ENCODE measurements at places on chromosomes 12 and 14. TPM values are rescaled to one million over a fixed set of nuclear protein-coding genes. Genes with fewer than 3 reads are reported as not detected.

PIANP gene
- not detected for polyA plus RNA-seq

ZBTB39 gene
- not detected for polyA plus RNA-seq

DNA sequence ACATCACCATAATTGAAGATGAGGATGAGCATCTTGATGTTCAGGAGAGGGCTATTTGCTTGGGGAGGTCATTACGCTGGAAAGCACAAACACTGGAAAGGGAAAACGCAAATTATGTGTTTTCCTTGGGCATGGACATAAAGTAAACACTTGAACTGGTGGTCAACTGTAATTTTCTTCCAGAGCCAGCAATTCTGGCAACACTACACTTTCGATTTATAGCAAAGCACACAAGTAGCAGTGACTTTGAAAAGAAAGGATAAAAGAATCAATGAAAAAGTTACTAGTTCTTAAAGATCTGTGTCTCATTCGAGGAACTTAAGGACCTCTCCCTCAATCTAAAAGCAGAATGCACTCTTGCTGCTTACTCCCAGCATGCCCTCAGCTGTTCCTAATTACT is 2.2 kb downstream of the CLEC14A start:
- no peak overlapping the region for H3K27ac ChIP-seq
- no peak overlapping the region for H3K4me3 ChIP-seq
- DNase-seq = no peak
- peaks cover 10% of the 10 kb centered on the region for H3K4me1 ChIP-seq
- peaks cover 11% of the 10 kb centered on the region for H3K27me3 ChIP-seq

PYGL gene
- polyA plus RNA-seq = not detected

DNA sequence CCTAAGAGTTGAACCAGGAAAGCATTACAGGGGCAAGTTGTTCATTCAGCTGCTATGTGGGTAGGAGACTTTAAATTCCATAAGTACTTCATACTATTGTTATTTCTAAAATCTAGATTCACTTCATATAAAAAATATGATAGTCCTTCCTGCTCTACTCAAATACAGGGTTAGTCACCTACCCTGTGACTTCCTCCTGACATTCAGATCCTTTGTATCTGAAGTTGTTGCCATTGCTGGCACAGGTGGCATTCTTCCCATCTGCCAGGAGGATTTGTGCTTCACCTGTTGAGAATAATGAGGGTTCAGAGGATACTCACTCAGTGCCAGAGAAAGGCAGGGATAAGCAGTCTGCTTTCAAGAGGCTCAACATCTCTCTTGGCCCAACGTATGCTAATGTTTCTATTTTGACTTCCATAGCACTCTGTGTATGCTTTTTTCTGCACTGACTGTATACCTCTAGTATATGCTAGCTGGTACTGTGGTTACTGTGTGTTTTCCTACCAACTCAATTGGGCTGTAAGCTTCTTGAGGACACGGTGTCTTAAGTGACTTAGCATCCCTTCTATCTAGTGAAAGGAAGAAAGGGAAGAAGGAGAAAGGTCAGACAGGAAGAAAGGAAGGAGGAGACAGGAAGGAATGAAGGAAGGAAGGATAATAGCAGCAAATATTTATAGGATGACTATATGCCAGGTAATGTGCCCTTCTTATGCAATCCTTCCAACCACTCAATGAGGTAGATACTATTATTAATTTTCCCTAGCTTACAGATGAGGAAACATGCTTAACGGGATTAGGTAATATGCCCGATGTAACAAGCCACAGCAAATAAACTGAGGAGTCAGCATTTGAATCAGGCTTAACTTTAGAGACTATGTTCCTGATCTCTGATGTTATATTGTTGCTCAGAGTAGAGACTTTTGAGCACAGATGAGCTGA is 38.5 kb upstream of the FGF6 start:
- H3K27ac ChIP-seq = no peak overlapping the region
- DNase-seq = no peak
- peaks cover 2% of the 10 kb centered on the region for H3K27me3 ChIP-seq
- H3K4me1 ChIP-seq = no peaks in the 10 kb centered on the region
- no peak overlapping the region for H3K4me3 ChIP-seq
- H3K36me3 ChIP-seq = peaks cover 6% of the 10 kb centered on the region

DNA sequence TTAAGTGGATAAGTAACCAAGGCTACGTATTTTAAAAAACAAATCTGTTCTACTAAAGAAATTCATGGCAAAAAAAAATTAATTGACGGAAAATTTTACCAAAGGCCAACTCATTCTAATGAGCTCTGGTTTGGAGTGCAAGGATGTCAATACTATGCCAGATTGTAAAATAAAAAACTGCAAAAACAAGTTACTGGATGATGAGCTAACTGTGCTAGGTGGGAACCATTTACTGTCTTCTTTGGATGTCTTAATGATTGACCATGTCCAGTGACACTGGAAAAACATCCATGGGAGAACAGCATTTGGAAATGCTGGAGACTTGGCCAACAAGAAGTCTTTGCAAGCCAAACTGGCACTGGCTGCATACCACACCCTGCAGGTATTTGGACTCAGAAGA is 41.6 kb downstream of the KITLG start:
- H3K4me1 ChIP-seq = no peaks in the 10 kb centered on the region
- no peaks in the 10 kb centered on the region for H3K27me3 ChIP-seq
- H3K4me3 ChIP-seq = no peak overlapping the region
- H3K36me3 ChIP-seq = no peaks in the 10 kb centered on the region

TAS2R20 gene
- polyA plus RNA-seq = not detected

- H3K4me3 ChIP-seq = no peak overlapping the region
- peaks cover 48% of the 10 kb centered on the region for H3K4me1 ChIP-seq
- H3K27me3 ChIP-seq = peaks cover 2% of the 10 kb centered on the region
- DNase-seq = no peak
Measured at GRCh38 chr12:123113026-123113425, 37.9 kb downstream of the PITPNM2 start.

- H3K27ac ChIP-seq = no peak overlapping the region
- H3K4me3 ChIP-seq = no peak overlapping the region
- H3K4me1 ChIP-seq = no peaks in the 10 kb centered on the region
Measured at GRCh38 chr14:46540986-46541385, 110.6 kb downstream of the RPL10L start.

DNA sequence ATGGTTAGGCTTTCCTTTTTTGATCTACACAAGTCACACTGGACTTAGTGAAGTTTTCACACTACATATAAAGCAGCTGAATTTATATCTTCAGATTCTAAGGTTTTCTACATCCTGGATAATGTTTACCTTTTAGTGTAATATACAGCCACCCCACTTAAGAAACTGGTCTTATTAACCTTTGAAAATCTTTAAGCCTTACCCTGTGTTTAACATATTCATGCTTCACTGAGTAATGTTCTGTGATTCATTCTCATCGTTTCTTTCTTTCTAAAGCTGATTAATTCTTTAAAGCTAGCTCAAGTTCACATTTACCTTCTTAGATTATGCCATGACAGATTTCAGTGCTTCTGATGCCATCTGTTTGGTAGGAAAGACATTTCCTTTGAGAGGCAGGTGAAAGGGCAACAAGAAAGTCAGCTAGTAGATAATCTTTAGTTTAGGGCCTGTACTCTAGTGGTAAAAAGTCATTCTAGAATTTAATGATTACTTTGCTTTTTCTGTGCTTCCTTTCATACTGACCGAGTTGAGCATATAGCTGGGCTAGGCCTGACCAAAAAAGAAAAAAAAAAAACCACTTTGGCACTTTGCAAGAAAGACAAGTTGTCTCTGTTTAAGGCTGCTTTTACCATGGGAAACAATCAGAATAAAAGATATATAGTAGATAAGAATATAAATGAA is 690.9 kb upstream of the FBXO33 start:
- no peak overlapping the region for H3K27ac ChIP-seq
- H3K27me3 ChIP-seq = no peaks in the 10 kb centered on the region
- H3K36me3 ChIP-seq = no peaks in the 10 kb centered on the region
- H3K4me3 ChIP-seq = no peak overlapping the region

SAMD15 gene
- 0.40 TPM for polyA plus RNA-seq

LMNTD1 gene
- polyA plus RNA-seq = not detected

GRCh38 chr12:67590149-67590790 is 58.3 kb upstream of the DYRK2 start:
- H3K27ac ChIP-seq = peak overlapping the region; percentile 43
- peaks cover 43% of the 10 kb centered on the region for H3K4me1 ChIP-seq
- peaks cover 6% of the 10 kb centered on the region for H3K36me3 ChIP-seq
- H3K27me3 ChIP-seq = peaks cover 2% of the 10 kb centered on the region
- DNase-seq = peak; percentile 10
- H3K4me3 ChIP-seq = peak overlapping the region; percentile 73

- H3K36me3 ChIP-seq = peaks cover 7% of the 10 kb centered on the region
- peaks cover 13% of the 10 kb centered on the region for H3K27me3 ChIP-seq
- H3K4me1 ChIP-seq = peaks cover 94% of the 10 kb centered on the region
- DNase-seq = no peak
Measured at GRCh38 chr14:91869556-91869955, 2.2 kb upstream of the TC2N start.

LTB4R2 gene
- 3.9 TPM for polyA plus RNA-seq

GRCh38 chr12:95413576-95413975 is 60.4 kb upstream of the METAP2 start:
- no peak overlapping the region for H3K4me3 ChIP-seq
- H3K27ac ChIP-seq = no peak overlapping the region
- no peaks in the 10 kb centered on the region for H3K4me1 ChIP-seq
- no peak for DNase-seq
- no peaks in the 10 kb centered on the region for H3K36me3 ChIP-seq
- peaks cover 10% of the 10 kb centered on the region for H3K27me3 ChIP-seq
